Right renal cortex interstitium (tissue), 3 donors: ENCODE measurements at places on chromosomes 1 and 21.

- no peak for DNase-seq
Measured at GRCh38 chr1:12581179-12581578, 36.8 kb downstream of the DHRS3 start.

DNA sequence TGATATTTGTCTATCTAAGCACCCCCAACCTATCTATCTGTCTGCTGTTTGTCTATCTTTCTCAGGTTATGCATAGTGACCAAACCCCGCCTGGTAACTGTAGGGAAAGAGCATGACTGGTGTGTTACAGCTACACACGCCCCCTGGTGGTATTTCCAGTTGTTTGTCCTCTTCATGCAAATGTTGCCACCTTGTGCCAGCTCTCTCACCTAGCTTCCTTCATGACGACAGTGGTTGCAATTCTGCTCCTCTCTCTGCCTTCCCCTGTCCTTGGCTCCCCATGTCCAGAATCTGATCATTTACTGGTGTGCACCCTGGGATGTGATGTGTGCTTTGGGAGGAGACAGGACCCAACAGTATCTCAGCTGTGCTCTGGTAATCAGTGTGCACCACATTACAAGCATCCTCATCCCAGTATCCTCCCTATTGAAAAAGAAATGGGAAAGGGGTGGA, 8.1 kb upstream of the INKA2 start:
- no peak for DNase-seq

DNA sequence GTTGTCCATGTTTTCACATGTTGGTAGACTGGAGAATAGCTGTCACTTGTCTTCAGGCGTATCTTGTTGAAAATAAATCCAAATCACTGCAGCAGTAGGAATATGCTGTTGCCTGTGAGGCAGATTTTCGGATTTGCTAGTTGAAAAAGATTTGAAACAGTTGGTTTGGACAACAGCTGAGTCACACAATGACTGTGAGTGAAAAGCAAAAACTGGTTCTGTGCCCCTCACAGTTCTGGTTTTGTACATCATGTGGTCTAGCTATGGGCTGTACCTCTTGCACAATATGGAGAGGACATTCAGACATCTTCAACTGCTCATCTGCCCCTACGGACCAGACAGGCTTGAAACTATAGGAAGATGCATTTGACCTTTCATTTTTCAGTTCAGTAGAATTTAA, 1.8 kb downstream of the ARF1 start:
- DNase-seq = no peak

DNA sequence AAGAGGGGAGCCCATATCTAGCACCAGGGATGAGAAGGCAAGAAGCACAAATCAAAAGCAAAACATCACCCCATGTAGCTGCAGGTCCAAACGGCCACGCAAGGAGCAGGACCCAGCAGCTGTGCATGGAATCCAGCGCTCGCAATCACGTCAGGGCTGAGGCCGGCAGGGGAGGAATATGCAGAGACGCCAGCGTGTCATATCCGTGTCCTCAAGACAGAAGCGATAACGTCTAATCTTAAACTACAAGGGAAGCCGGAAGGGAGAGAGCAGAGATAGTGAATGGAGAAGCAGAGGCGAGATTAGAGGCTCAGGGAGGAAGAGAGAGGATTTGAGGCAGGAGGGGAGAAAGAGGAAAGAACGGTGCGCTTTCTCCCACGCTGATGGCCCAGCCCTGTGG, 39.1 kb downstream of the FBXO2 start:
- no peak for DNase-seq

GRCh38 chr1:160789702-160790611, 6.0 kb upstream of the LY9 start:
- no peak for DNase-seq

DNA sequence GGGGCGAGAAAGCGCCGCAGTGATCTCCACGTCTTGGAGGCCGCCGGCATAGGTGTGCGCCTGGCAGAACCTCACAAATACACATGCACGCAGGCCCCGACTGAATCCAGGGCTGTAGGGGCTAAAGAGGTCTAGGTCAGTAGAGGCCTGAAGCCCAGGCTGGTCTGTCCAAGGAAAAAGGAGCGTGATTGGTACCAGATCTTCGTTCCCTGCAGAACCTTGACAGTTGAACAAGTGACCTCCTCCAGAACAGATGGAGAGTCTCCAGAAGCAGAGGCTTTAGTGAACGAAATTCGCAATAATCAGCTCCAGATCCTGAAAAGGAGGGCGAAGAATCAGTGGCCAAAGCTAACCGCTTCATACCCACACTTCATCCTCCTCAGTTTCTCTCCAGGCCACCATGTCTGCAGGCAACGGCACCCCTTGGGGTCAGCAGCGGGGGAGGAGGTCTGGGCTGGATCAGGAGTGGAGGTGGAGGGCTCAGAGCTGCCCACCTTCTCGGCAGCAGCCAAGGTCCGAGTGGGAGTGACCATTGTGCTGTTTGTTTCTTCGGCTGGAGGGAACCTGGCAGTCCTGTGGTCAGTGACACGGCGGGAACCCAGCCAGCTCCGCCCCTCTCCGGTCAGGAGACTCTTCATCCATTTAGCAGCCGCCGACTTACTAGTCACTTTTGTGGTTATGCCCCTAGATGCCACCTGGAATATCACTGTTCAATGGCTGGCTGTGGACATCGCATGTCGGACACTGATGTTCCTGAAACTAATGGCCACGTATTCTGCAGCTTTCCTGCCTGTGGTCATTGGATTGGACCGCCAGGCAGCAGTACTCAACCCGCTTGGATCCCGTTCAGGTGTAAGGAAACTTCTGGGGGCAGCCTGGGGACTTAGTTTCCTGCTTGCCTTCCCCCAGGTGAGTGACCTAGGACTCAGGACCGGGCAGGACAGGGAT, 749 bp upstream of the PEX11B start:
- DNase-seq = no peak

DNA sequence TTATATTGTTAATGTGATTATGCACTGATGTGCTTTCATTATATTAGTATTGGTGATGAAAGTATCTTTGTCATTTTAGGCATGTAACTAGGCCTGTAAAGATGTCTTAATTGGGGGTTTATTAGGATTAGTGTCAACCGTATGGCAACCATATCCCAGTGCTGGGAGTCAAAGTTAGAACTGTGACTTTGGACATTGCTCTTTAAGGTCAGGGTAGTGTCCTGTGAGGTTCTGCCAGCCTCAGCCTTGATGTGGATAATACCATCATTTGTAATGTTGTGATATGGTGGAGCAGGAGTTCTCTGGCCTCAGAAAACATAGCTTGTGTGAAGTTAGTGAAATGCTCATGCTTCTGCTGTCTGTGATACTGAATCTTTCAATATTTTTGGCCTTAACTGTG, 59.4 kb downstream of the LAMC1 start:
- DNase-seq = no peak

- DNase-seq = no peak
Measured at GRCh38 chr21:38984982-38985567, 179.3 kb downstream of the ETS2 start.

GRCh38 chr1:169109561-169110134, 3.2 kb downstream of the ATP1B1 start:
- no peak for DNase-seq

- no peak for DNase-seq
Measured at GRCh38 chr1:39269791-39270342, 65.4 kb downstream of the MACF1 start.

GRCh38 chr1:193185901-193186731, at the start of gene B3GALT2:
TSS of gene B3GALT2 (minus strand) at chr1:193186613. CDS start at chr1:193181562, 5,051 bp downstream.
- DNase-seq = no peak

GRCh38 chr1:84078108-84078841, 65.8 kb upstream of the PRKACB start:
- peak; percentile 35 for DNase-seq

DNA sequence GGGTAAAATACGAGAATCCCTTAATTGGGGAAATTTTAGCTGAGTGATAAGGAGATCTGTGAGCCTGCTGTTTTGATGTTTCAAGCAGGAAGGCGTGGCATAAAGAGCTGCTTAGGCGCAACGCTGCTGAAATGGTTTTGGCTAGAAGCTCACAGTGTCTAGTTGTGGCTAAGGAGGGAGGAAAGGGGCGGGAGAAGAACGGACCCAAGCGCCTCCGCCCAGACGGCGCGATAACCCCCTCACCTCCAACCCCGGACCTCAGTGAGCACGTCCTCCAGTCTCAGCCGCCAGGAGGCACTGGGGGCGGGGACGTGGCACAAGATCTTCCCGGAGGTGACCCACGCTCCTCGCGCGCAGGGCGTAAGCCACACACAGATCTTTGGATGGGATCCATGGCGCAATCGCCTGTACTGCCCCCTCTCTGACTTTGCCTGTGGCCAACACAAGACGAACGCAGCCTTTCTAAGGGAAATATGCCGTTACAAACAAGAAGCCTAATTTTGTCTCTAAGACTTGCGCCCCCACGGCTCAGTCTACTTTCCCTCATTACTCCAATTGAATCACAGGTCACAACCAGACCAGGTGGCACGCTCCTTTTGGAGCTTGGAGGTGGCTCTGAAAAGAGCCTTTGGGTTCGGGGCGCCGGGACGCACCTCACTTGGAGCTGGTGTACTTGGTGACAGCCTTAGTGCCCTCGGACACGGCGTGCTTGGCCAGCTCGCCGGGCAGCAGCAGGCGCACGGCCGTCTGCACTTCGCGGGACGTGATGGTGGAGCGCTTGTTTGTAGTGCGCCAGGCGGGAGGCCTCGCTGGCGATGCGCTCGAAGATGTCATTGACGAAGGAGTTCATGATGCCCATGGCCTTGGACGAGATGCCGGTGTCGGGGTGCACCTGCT, 23.4 kb upstream of the RNF187 start:
- DNase-seq = no peak

GRCh38 chr1:13697738-13698137, 2.2 kb upstream of the PRDM2 start:
- DNase-seq = no peak

DNA sequence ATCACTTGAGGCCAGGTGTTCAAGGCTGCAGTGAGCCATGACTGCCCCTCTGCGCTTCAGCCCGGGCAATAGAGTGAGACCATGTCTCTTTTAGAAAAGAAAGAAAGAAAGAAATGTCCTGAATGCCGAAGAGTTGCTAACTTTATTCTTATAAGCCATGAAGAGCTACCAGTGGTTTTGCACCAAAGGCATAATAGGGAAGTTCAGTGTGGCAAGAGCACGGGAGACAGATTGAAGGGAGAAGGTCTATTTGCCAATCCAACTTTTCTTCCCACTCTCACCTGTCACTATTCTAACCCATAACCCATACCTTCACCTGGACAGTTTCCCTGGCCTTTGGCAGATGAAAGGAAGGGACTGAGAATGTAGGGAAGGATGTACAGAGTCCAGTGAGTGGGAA, 4.4 kb upstream of the PEA15 start:
- no peak for DNase-seq

- DNase-seq = no peak
Measured at GRCh38 chr1:241068359-241068758, 288.6 kb downstream of the RGS7 start.

DNA sequence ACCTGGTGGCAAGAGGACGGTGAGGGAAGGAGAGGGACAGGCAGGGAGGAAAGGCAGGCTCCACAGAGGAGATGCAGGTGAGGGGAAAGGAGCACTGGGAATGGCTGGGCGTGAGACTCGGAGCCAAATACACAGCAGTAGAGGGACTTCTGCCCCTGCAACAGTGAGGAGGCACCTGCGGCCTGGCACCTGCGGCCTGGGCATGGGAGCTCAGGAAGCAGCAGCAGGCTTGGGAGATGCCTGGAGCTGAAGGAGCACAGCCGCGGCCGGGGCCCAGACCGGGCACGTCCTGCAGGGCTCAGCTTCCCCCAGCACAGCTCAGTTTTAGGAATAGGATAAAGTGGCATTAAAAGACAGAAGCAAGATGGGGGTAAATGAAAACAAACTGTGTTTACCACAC, 20.9 kb upstream of the TSPEAR start:
- DNase-seq = no peak

GRCh38 chr1:186739515-186739914, 59.3 kb upstream of the PTGS2 start:
- no peak for DNase-seq

- no peak for DNase-seq
Measured at GRCh38 chr21:38337793-38338192, 81.0 kb downstream of the KCNJ15 start.
